ENCODE measurements at places on chromosomes 16 and 17. TPM values are rescaled to one million over a fixed set of nuclear protein-coding genes. Genes with fewer than 3 reads are reported as not detected.

MAP2K3 gene
- 46.8 TPM for total RNA-seq

MEOX1 gene
- total RNA-seq: 0.26 TPM

DNAH9 gene
- total RNA-seq: 0.22 TPM

ADCY9 gene
- 37.0 TPM for total RNA-seq

SMPD3 gene
- total RNA-seq: 0.26 TPM

FOXN1 gene
- total RNA-seq: 0.11 TPM

TSPOAP1 gene
- 2.9 TPM for total RNA-seq

EPX gene
- not detected for total RNA-seq

XAF1 gene
- 33.4 TPM for total RNA-seq

ORMDL3 gene
- total RNA-seq: 40.1 TPM

C1QTNF8 gene
- 0.65 TPM for total RNA-seq

KCNH4 gene
- total RNA-seq: not detected

ZG16B gene
- 3.7 TPM for total RNA-seq

Data from articular chondrocyte of knee joint (primary cell).